ENCODE measurements at places on chromosomes 3 and 15. TPM values are rescaled to one million over a fixed set of nuclear protein-coding genes. Genes with fewer than 3 reads are reported as not detected.

The VEPH1 gene
- not detected for total RNA-seq

The SYNPR gene
- total RNA-seq = not detected

- DNase-seq = no peak
Observed at GRCh38 chr3:161355508-161355907, 15.8 kb downstream of the SPTSSB start.

DNA sequence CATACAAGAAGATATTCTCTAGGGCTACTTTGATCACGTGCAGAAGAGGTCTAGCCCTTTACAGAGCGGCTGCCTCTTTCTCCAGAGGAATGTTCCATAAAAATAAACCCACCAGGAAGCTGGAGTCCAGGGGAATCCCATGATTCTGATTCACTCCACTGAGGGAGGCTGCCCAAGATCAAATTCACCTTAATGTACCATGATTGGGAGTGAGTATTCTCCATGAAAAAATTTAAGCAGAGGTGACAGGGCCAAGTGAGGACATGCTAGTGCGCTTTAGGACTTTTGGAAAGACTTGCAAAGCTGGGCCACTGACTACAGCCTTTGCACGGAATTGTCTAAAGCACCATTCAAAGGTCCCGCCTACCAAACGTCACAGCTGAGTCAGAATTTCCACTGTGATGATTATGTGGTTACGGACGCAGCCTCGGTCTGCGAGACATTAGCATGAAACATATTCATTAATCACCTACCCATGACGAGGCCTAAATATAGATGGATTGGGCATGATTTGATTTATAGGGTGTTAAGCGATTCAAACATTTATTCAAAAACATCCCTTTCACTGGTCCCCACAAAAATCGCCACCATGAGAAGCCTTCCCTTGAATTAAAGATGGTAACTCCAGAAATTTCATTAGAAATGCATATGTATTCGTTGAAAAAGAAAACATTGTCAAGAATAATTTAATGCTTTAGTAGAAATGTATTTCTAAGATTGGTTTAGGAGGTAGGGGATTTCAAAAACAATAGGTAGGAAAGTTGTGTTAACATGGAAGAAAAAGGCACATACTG is 152.6 kb downstream of the GREM1 start:
- no peak for DNase-seq

DNA sequence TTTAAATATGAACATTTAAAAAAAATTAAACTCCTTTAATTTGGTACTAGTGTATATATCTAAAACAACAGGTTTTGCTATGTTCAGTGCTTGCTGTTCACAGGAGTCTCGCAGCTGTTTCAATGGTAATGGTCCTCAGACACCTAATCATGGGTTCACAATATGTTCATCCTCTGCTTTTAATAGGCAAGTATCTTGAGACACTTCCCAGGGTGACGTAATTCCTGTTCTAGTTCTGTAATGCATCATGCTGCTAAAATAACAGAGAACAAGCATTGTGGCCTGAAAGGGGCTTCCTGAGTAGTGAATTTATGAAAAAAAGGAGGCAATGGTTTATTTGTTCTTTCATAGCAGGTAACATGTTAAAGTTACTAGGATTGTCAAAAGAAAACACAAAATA is 625.2 kb upstream of the GBE1 start:
- DNase-seq = no peak
